ENCODE measurements at places on chromosomes 16 and 17.

GRCh38 chr16:57126411-57126810, 34.0 kb downstream of the CPNE2 start:
- no peak for DNase-seq

DNA sequence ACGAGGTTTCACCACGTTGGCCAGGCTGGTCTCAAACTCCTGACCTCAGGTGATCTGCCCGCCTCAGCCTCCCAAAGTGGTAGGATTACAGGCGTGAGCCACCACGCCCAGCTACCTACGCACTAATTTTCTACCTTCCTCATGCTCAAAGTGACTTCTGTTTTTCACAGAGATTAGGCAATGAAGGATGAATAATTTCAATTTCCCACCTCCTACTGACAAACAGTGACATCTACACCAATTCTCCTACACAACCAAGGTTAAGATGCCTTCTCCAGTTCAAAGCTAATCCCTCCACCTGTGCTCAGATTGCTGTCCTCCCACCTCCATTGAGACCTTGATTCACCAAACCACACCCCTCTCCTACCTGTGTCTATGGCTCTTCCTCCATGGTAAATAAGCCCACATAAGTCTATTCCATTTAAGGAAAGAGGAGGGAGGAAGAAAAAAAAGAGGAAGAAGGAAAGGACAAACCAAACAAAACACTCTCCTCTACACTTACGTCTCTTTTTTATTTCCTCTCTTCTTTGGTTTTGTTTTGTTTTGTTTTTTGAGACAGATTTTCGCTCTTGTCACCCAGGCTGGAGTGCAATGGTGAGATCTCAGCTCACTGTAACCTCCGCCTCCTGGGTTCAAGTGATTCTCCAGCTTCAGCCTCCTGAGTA, 5.5 kb upstream of the MED11 start:
- no peak for DNase-seq

DNA sequence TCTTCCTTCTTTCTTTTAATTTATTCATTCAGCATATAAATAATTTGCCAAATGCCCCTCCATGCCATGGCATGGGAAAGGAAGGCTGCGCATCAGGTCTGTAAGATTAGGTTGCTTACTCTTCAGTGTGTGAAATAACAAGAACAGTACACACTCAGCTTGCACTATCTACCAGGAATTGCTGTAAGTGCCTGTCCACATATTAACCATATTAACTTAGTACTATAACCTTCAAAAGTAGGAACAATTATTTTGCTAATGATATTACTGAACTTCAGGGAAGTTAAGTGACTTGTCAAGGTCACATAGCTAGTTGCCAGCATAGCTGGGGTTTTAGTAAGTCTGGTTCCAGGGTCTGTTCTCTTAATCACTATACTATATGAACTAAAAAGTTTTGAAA, 89.2 kb upstream of the PMFBP1 start:
- no peak for DNase-seq

DNA sequence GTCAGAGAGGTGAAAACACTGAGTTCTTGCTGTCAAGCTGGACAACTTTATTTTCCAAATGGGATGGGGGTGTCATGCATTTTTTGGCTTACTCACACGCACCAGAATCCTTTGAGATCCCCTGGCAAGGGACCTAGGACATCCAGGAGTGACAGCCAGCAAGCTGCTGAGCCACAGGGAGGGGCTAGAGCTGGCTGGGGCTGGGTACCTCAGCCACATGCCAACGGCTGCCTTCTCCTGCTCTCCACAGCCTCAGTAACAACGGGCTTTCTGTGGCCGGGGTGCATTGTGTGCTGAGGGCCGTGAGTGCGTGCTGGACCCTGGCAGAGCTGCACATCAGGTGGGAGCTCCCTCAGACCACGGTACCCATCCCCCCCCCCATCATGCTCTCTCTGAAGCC, 47.6 kb downstream of the NLRC5 start:
- no peak for DNase-seq

GRCh38 chr16:55357241-55357640, 33.2 kb downstream of the IRX6 start:
- no peak for DNase-seq

GRCh38 chr16:12613131-12613991, 190.3 kb downstream of the CPPED1 start:
- DNase-seq: peak; percentile 42

DNA sequence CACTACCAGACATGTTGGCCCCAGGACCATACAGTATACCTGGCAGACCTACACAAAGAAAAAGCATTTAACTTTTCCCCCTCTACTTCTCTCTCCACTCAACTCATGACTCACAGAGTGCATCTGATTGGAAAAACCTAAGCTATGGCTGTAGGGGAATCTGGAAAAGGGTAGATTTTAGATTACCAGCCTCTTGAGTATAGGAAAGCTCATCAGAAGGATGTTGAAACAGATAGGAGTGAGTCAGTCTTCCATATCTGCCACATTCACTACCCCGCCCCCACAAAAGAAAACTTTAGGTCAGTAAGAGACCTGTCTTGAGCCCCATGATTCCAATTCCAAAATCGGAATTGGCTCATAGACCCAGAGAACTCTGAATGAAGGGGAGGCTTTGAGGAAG, 12.3 kb downstream of the KRT9 start:
- peak; percentile 51 for DNase-seq

DNA sequence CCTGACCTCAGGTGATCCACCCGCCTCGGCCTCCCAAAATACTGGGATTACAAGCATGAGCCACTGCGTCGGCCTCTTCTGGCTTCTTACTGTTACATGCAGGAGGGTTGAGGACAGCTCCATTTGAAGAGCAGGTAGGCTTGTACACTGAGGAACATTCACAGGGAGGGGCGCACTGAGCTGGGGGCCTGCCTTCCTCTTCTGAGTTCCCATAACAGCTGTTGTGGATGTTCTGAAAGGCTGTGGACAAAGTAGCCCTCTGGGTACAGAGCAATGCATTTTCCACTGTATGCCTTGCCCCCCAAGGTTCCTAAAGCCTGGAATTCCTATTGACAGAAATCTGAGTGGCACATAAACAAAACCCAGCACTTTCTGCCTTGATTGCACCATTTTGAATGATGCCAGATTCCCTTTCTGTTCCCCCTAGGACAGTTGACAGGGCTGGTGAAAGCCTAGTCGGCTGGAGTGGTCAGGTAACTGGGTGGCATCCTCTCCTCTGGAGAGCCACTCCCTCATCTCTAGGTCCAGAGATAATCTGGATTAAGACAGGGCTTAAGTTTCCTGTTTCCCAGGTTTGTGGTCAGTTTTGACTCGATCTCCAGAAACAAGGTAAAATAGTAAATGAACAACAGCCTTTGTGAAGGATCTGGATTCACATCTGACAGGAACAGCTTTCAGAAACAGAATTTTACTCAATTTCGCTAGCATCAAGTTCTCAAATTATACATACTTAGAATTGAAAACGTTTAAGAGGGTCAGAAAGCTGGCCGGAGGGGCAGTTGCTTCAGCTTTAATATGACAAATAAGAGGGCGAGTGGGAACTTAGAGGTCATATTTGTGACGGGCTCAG, 1.3 kb upstream of the CDK5R1 start:
- DNase-seq: no peak

GRCh38 chr17:65104973-65105372, 32.2 kb upstream of the RGS9 start:
- DNase-seq: no peak

- no peak for DNase-seq
Observed at GRCh38 chr17:8441690-8442089, 6.0 kb downstream of the NDEL1 start.

DNA sequence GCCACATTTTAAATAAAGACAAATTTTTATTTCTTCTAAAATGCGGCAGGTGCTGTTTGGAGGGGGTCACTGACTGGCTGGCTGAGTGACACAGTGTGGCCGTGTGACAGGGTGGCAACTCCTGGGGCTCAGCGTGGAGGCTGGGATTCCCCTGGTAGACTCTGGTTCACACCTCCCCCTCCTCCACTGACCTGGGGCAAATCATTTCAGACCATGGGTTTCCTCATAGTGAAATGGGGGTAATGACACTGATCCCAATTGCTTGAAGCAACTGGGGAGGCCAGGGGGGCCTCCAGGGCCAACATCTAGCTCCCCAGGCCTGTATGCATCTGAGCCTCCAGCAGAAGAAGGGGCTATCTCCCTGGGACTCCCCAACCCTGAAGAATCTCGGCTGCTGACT, 6.6 kb downstream of the HSD11B2 start:
- no peak for DNase-seq

DNA sequence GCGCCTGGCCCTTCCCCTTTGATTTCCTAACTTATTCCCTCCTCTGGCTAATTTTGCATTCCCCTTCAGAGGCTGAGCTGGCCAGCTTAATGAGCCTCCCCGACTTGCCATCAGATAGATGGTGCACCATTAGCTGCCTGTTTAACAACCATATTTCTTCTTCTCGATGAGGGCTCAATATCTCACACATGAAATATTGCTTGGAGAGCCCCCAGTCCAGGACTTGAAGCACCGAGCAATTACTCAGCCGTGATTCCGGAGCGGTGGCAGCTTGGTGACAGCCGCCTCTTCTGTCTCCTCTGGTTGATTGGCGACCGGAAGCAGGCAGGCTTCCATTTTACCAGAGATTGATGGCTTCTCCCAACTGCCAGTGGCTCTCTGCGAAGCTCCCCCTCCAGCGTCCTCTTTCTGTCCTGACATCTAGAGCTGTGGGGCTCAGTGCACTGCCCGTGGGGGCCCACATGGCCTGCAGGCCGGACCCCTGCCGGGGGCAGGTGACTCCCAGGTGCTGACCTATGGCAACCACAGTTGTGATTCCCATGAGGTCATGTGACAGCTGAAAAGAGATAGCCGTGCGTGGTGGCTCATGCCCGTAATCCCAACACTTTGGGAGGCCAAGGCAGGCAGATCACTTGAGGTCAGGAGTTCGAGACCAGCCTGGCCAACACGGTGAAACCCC, 133.7 kb upstream of the SEC14L1 start:
- DNase-seq: no peak

GRCh38 chr17:65228287-65228686, 91.1 kb downstream of the RGS9 start:
- DNase-seq: no peak

GRCh38 chr17:75813081-75814020, 28.7 kb downstream of the UNK start:
- DNase-seq: no peak

DNA sequence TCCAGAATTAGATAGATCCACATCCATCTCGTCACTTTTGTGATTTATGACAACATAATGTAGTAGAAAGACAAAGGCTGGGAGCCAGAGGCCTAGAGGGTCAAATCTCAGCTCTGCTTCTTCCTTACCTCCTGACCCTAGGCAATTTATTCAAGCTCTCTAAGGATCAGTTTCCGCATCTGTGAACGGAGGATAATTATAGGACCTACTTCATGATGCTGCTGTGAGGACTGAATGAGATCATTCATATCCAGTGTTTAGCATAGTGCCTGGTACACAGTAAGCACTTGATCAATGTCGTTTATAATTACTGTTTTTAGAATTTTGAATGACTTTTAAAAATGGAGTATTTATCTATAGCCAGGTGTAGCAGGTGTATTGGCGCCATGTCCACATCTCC, 128.4 kb downstream of the SHISA9 start:
- DNase-seq: no peak

DNA sequence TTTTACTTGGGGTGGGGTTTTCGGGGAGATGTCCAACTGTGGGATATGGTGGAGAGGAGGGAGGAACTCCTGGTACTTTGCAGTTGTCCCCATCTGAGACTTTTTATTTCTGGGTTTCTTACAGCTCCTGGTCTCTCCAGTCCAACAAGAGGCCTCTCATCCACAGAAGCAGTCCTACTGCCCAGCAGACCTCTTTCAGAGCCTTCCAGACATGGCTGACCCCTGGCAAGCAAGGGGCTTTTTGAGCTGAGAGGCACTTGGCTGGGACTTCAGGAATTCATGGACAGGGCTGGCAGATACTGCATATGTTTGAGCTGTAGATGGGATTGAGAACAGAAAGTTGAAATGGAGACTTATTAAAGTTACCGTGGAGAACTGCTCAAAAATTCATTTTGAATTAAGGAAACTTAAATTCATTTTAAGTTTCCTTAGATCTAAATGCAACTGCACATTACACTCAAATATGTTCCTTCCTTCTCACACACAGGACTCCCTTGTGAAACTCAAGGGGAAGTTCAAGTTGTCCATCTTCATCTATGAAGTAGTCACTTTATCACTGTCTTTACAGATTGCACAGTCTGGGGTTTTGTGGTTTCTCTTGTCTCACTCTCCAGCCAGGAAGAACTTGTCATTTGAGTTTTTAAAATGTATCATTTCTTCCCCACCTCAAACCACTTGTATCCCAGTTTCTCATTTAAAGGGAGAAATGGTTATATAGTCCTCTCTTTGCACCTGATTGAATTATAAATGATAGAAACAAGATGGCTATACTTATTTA, 1.1 kb downstream of the LASP1NB start:
- no peak for DNase-seq

GRCh38 chr17:4719146-4719545, 8.7 kb downstream of the ARRB2 start:
- DNase-seq: no peak

DNA sequence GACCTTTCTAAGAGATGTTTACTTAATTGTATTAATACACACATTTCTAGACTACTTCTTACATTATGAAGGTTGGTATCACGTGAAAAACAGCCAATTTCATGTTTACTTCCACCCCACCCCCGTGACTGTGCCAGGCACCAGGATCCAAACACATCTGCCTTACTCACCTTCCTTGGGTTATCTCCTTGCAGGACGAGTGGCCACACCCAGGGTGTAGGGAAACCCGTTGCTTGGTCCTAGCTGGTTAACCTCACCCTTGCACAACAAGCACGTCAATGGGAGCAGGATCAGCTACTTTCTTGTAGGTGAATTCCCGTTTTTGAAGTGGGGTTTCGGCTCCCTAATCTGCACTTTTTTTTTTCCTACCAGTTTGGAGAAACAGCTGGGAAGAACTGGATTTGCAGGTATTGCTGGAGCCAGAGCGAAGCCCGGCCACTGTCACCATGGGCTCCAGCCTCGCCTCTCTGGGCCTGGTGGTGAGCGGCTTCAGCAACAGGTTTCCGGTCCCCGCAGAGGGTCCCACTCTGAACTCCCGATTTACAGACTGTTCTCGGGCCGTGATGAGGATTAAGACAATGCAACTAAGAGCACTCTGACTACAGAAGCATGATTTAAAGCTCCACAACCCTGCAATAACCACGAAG, 2.1 kb upstream of the UBB start:
- DNase-seq: no peak

GRCh38 chr16:29107299-29107698, 122.4 kb downstream of the LAT start:
- no peak for DNase-seq

- no peak for DNase-seq
Observed at GRCh38 chr17:1843947-1844346, 14.1 kb downstream of the RPA1 start.

- peak; percentile 9 for DNase-seq
Observed at GRCh38 chr17:17575360-17576251, 15.9 kb downstream of the PEMT start.

GRCh38 chr16:27529962-27530361, 19.8 kb downstream of the GTF3C1 start:
- DNase-seq: peak; percentile 87

- DNase-seq: peak; percentile 88
Observed at GRCh38 chr16:3106205-3106928, 6.0 kb upstream of the ZNF205 start.

Data from EL (cell line).